ENCODE measurements at places on chromosomes 4 and X.

DNA sequence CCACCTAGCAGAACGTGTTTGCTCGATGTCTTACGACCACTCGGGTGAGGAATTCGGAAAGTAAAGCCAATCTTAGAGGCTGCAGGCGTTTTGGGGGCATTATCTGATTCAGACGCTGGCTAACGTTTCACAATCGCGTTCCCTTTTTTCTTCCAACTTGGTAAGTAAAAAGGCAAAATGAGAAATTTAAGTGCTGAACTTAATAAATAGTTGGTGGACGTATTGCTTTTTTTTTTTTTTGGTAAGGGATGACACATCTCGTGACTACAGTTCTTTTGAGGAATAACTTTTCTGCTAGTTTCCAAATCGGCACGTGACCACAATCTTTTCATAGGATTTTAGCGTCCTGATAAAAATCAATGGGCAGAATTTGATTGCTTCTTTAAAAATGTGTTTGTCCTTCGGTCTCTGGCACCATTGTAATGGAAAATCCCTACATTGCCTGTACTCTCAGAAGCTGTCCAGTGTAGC lies 848 bp downstream of the RAB9A start:
- DNase-seq: no peak
- peak overlapping the region; percentile 88 for H3K27ac ChIP-seq
- H3K4me1 ChIP-seq: peaks cover 28% of the 10 kb centered on the region
- peak overlapping the region; percentile 89 for H3K4me3 ChIP-seq
- H3K27me3 ChIP-seq: no peaks in the 10 kb centered on the region
- H3K36me3 ChIP-seq: no peaks in the 10 kb centered on the region

DNA sequence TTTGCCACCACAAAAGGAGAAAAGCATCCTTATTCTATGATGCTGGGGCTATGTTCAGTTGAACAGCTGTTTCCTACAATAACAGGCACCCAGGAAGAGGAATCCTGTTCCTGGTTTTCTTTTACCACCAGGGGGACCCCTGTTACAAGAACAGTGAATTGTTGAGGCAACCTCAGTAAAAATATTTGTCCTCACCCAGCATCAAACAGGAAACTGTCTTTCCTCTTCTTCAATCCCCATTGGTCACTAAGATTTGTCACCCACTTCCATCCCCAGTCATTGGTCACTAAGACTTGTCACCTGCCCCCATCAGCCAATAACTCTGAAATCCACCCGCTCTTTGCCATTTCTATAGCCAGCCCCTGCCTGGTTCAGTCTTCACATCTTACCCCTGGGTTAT lies 143.5 kb upstream of the GALNT7 start:
- H3K4me3 ChIP-seq: no peak overlapping the region
- no peak overlapping the region for H3K27ac ChIP-seq
- peaks cover 7% of the 10 kb centered on the region for H3K27me3 ChIP-seq
- H3K4me1 ChIP-seq: peaks cover 5% of the 10 kb centered on the region

- H3K27ac ChIP-seq: no peak overlapping the region
- H3K36me3 ChIP-seq: peaks cover 2% of the 10 kb centered on the region
- no peak overlapping the region for H3K4me3 ChIP-seq
- H3K4me1 ChIP-seq: no peaks in the 10 kb centered on the region
- DNase-seq: no peak
These were observed 114.8 kb downstream of the BCOR start for GRCh38 chrX:39982948-39983347.

DNA sequence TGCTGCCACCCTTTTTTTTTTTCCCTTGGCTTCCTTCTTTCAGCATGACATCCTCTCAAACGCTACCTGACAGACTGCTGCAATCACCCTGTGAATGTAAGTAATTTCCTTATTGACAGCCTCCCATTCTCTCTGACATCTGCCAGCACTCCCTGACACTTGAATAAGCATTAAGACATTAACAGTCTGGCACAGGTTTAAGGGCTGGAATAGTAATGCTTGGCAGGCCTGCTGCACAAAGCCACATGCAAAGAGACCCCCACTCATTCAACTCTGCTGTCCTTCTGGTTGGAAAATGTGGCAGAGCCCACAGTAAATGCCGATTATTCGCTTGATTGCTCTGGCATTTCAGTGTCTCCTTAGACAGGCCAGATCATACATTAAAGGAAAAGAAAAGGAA lies 28.1 kb upstream of the RASGEF1B start:
- no peak for DNase-seq
- H3K4me3 ChIP-seq: no peak overlapping the region
- peaks cover 10% of the 10 kb centered on the region for H3K4me1 ChIP-seq
- no peaks in the 10 kb centered on the region for H3K27me3 ChIP-seq

GRCh38 chr4:144357975-144358374 lies 217.5 kb upstream of the GYPA start:
- no peak overlapping the region for H3K27ac ChIP-seq
- H3K36me3 ChIP-seq: no peaks in the 10 kb centered on the region
- DNase-seq: no peak
- H3K4me1 ChIP-seq: no peaks in the 10 kb centered on the region
- peaks cover 34% of the 10 kb centered on the region for H3K27me3 ChIP-seq
- no peak overlapping the region for H3K4me3 ChIP-seq

DNA sequence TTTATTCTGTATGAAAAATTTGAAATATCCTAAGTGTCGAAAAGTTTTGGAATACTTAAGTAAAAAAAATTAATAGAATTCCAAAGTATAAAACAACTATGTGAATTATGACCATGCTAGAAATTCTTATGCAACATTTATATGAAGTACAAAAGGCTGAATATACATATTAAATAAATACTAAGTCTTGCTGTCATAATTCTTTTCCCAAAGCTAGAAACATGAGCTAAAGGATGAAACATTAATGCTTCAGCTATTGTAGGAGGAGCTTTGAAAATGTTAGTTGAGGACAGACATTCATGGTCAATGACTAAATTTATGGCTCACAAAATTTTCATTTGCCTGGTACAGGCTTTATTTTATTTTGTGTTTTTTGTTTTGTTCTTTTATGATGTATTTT lies 207.3 kb downstream of the GABRB1 start:
- H3K36me3 ChIP-seq: no peaks in the 10 kb centered on the region
- peaks cover 9% of the 10 kb centered on the region for H3K27me3 ChIP-seq
- H3K27ac ChIP-seq: no peak overlapping the region
- no peak for DNase-seq

DNA sequence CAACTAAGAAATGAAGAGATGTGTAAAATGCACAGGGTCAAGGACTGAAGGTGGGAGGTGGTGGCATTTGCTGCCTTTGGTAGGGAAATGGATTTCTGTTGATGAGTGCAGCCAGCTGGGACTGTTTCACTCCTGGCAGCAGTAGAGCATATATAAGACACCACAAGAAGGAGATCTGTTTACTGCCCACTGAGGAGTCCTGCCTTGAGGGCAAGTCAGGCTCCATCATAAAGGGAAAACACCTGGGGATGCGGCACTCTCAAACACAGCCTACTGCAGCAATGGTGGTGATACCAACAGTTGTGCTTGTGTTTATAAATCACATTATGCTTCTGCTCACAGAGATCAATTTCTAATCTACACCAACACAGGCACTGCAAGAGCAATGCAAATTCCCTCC lies 222.1 kb downstream of the TACR3 start:
- H3K4me3 ChIP-seq: no peak overlapping the region
- no peaks in the 10 kb centered on the region for H3K27me3 ChIP-seq
- no peak overlapping the region for H3K27ac ChIP-seq
- no peaks in the 10 kb centered on the region for H3K4me1 ChIP-seq
- no peak for DNase-seq

DNA sequence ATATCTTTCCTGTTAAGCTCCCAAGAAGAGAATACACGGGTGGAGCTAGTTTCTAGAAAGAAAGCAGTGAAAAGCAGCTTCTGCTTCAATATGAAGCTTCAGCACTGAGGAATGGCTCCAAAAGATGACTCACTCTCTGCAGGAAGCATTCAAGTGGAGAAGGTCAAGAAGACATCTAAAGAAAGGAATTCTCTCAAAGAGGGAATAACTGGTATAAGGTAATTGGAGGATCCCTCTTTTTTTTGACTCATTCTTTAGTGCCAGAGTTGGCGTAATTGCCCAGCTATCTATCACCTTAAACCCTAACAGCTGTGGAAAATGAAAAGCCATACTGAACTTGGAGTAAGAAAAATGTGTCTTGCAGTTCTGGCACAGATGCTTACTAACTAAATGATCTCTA lies 3.5 kb downstream of the EDA2R start:
- H3K36me3 ChIP-seq: peaks cover 2% of the 10 kb centered on the region
- no peak overlapping the region for H3K27ac ChIP-seq
- peaks cover 10% of the 10 kb centered on the region for H3K4me1 ChIP-seq
- H3K27me3 ChIP-seq: no peaks in the 10 kb centered on the region

GRCh38 chrX:19748896-19749680 lies 138.3 kb downstream of the SH3KBP1 start:
- H3K4me3 ChIP-seq: peak overlapping the region; percentile 74
- H3K36me3 ChIP-seq: no peaks in the 10 kb centered on the region
- peak overlapping the region; percentile 96 for H3K27ac ChIP-seq
- no peaks in the 10 kb centered on the region for H3K27me3 ChIP-seq
- DNase-seq: no peak

DNA sequence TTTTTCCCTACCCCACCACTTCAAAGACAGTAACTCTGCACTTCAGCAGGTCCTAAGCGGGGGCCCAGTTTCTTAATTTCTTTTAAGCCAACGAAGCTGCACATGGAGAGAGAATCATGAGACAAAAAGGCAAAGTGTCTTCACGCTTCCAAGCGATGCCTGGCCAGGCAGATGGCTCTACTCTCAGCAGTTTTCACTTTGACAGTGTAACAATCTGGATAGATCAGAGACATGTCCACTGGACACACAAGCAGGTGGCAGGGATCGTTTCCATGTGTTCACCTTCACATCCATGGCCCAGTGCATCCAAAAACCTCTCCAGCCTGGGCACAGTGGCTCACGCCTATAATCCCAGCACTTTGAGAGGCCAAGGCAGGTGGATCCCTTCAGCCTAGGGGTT lies 27.8 kb downstream of the PPP2R2C start:
- peaks cover 54% of the 10 kb centered on the region for H3K27me3 ChIP-seq
- H3K4me3 ChIP-seq: no peak overlapping the region
- peaks cover 6% of the 10 kb centered on the region for H3K36me3 ChIP-seq
- peaks cover 2% of the 10 kb centered on the region for H3K4me1 ChIP-seq

DNA sequence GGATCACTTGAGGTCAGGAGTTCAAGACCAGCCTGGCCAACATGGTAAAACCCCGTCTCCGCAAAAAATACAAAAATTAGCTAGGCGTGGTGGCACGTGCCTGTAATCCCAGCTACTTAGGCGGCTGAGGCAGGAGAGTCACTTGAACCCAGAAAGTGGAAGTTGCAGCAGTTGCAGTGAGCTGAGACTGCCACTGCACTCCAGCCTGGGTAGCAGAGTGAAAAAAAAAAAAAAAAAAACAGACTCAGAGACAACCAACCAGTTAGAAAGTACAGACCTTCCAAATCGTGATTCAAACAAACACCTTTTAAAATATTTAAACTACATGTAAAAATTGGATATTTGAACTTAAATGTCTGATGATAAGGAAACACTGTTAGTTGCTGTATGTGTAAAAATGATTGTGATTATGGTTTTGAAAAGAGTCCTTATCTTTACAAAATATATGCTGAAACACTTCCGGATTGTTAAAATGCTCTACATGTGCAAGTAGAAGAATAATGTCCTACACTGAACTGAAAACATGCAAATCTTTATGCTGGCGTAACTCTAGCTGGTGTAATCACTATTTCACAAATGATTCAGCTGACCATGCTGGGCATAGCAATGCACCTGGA lies 37.8 kb downstream of the SH3KBP1 start:
- peaks cover 11% of the 10 kb centered on the region for H3K4me1 ChIP-seq
- H3K4me3 ChIP-seq: no peak overlapping the region
- no peak for DNase-seq
- H3K27ac ChIP-seq: peak overlapping the region; percentile 41

DNA sequence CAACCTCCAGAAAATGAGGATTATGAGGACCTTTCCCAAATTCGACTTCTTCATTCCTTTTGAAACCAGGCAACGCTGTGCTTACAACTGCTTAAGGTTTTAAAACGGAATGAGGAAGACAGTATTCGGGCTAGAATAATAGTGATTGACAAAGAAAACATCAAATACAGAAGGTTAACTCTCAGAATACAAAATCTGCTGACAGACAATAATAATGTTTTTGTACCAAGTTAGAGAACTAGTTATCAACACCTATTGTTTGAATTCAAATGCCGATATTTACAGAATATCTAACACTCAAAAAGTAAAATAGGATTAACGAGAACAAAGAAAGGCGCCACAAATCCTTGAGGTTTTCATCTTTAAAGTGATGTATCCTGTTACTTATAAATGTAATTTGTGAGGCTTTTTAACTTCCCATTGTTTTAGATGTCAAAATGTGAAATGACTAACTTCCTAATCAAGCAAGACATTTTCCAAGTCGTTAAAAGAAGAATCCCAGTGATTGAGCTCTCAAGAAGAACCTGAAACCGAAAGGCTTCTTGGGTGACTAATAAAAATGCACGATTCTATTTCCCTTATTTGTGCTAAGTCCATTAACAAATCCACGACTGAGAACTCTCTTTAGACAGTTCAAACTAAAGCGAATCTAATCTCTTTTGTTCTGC lies 118.3 kb downstream of the SORBS2 start:
- H3K4me3 ChIP-seq: no peak overlapping the region
- no peaks in the 10 kb centered on the region for H3K36me3 ChIP-seq
- DNase-seq: no peak
- no peaks in the 10 kb centered on the region for H3K4me1 ChIP-seq
- no peak overlapping the region for H3K27ac ChIP-seq
- H3K27me3 ChIP-seq: peaks cover 40% of the 10 kb centered on the region

- H3K27ac ChIP-seq: no peak overlapping the region
- no peaks in the 10 kb centered on the region for H3K4me1 ChIP-seq
- peaks cover 4% of the 10 kb centered on the region for H3K36me3 ChIP-seq
These were observed 34.1 kb downstream of the HNRNPH2 start for GRCh38 chrX:101442085-101442484.

GRCh38 chr4:104592183-104592582 lies 97.5 kb upstream of the CXXC4 start:
- no peaks in the 10 kb centered on the region for H3K36me3 ChIP-seq
- peak overlapping the region; percentile 2 for H3K4me3 ChIP-seq
- DNase-seq: no peak
- peak overlapping the region; percentile 16 for H3K27ac ChIP-seq

DNA sequence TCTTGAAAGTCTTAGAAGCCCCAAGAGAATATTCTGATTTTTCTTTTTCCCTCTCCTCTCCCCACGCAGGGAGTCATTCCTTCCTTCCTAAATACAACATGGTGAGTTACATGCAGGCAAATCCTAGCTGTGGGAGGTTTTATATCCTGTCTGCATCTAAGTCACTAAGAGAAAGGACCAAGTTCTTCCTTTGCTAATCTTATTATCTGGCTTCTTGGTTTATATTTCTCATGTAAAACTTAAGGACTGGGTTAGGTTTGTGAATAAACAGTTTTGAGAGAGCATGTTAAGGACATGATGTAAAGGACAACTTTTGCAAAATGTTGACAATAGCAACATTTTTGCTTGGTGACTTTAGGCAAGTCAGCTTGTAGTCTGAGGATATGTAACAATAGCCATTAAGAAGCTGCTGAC lies 5.1 kb upstream of the CXCL9 start:
- H3K4me3 ChIP-seq: no peak overlapping the region
- no peaks in the 10 kb centered on the region for H3K36me3 ChIP-seq
- DNase-seq: no peak
- peaks cover 50% of the 10 kb centered on the region for H3K27me3 ChIP-seq
- peaks cover 4% of the 10 kb centered on the region for H3K4me1 ChIP-seq

- no peaks in the 10 kb centered on the region for H3K27me3 ChIP-seq
- no peak for DNase-seq
- H3K27ac ChIP-seq: no peak overlapping the region
- no peaks in the 10 kb centered on the region for H3K36me3 ChIP-seq
These were observed 298.1 kb upstream of the TRPC5 start for GRCh38 chrX:112380541-112381278.

Measured in T-helper 17 cell (primary cell).